DMS79 treated with DMSO at 0.1 percent for 48 hours (cell line): ENCODE measurements at places on chromosomes 5 and 9.

DNA sequence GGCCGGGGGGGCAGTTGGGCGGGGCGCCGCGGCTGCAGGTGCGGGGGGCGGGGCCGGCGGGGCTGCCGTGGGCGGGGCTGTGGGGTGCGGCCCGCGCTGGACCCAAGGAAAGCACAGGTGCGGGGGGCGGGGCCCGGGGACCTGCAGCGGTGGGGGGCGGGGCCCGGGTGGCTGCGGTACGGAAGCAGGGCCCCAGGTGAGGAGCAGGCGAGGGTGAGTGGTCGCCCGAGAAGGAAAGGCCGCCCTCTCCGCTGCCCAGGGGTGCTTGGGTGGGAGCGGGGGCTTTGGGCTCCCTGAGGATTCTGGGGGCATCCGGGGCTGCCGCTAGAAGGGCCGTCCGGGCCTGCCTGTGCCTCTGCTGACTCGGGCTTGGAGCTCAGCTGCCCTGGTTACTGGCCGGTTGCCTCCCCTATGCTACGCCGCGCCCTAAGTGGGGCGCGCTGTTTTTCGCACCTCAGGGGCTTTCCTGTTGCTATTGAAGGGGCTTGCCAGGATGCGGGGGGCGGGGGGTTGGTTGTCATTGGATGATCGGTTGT lies 767 bp downstream of the RALGPS1 start:
- DNase-seq = peak; percentile 67

- peak; percentile 34 for DNase-seq
Measured at GRCh38 chr5:16666130-16666882, 49.5 kb upstream of the RETREG1 start.

DNA sequence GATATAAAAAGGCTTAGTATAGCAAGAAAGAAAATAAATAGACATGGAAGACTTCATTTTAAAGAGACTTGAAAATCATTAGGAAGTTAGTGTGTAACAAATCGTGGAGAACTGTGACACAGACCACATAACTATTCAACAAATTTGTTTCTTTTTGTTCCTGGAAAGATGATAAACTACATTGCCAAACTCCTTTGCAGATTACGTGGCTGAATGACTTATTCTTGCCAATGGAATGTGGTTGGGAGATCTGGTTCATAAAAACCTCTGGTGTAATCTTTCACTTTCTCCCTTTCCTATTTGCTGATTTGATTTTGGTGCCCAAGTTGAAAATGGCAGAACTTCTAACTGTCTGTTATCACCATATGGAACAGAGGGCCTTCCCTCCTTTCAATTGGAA lies 328.9 kb upstream of the MEF2C start:
- no peak for DNase-seq

DNA sequence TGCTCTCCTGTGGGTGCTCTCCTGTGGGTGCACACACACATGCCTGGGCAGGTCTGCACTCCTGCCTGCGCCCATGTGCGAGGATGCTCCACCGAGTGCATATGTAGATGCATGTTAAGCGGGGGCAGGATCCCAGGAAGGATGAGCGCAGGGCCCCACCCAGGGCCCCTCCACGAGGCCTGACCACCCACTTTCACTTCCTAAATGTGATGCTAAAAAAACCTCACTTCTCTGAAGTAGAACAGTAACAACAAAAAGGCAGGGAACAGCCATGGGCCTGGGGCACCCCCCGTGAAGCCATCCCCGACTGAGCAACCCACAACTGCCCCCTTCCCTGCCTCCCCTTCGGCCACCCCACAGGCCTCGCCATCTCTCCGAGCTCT lies 48.2 kb upstream of the SARDH start:
- no peak for DNase-seq

GRCh38 chr9:74859786-74860185 lies 27.9 kb downstream of the TRPM6 start:
- DNase-seq = no peak

- DNase-seq = peak; percentile 60
Measured at GRCh38 chr9:34989946-34990635, 546 bp downstream of the DNAJB5 start.

DNA sequence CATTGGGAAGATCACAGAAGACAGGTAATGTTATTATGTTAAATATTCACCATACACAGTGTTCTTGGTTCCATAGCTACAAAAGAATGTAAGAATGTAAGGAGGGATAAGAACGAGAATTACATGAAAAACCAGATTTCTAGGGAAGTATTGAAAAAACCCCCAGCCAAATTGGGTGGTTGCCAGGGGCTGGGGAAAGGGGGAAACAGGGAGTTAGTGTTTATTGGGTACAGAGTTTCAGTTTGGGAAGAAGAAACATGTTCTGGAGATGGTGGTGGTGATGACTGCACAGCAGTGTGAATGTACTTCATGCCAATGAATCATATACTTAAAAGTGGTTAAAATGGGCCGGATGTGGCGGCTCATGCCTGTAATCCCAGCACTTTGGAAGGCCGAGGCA lies 40.3 kb downstream of the GLRX start:
- DNase-seq = no peak

- DNase-seq = peak; percentile 65
Measured at GRCh38 chr9:113484258-113484730, 20.8 kb downstream of the RGS3 start.

GRCh38 chr9:132645306-132645705 lies 24.5 kb downstream of the DDX31 start:
- no peak for DNase-seq

DNA sequence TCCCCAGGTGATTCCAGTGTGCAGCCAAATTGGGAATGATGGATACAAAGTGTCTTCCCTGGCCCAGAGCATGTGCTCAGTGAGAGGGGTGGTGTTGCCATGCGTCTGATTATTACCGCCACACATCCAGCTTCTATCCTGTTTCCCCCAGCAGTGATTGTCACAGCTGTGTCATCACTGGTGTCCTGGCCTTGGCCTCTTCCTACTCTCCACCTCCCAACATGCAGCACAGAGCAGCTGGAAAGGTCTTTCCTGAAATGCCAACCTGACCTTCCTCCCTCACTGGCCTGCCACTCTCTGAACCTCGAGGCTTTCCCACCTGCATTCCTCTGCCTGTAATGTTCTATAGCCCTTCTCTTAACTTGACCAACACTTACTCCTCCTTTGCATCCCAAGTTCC lies 60.0 kb downstream of the TMOD1 start:
- DNase-seq = no peak

DNA sequence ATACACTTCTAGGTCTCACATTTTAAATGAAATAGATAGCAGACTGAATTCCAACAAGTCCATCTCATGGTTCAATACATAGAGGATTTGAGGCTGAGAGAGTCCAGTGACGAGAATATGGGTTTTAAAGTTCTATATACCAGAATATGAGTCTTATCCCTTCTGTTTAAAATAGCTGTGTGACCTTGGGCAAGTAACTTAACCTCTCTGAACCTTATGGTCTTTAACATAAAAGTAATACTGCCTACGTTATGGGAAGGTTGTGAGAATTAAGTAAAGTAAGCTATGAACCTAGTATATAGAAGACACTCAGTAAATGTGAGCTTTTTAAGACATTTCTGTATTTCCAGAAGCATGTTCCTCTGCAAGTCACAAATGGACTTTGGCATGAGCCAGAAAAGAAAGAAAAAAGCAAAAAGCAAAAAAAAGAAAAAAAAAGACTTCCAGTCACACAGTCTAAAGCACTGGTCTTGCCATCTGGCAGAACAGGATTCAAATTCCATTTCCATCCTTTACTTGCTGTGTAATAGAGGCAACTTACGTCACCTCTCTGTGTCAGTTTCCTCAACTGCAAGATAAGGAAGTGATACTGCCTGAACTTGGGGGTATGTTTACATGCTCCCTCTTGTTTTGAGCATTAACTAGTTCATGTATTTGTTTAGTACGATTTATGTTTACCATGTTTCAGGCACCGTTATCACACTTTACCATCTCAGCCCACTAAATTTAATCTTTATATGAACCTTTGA lies 248.2 kb downstream of the TRIM32 start:
- DNase-seq = no peak

DNA sequence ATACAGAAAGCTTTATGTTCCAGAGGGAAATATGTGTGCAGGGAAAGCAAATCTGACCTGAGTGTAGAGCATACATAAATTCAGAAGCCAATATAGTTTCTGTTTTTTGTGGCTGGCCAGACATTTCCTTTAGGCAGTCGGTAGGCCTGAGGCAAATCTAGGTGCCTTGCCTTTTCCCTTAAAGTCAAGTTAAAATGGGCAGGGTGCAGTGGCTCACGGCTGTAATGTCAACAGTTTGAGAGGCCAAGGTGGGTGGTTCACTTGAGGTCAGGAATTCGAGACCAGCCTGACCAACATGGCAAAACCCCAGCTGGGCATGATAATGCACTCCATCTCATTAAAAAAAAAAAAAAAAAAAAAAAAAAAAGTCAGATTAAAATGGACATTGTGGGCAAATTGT lies 31.2 kb downstream of the PHAX start:
- no peak for DNase-seq

DNA sequence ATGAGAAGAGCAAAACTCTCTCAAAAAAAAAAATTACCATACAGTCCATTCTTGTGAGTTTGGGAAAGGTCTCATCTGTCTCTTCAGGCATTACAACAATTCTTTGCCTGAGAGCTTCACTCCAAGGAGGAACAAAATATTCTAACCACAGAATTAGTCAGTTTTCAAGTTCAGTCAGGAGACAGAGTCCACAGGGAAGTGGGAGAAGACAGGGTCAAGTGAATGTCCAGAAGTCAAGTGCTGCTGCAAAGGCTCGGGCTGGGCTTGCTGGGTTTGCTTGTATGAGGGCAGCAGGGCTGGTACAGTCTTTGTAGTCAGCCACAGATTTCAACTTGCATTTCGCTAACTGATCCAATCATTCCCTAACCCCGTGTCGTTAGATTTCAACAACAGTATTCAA lies 17.6 kb upstream of the HEXB start:
- DNase-seq = no peak

DNA sequence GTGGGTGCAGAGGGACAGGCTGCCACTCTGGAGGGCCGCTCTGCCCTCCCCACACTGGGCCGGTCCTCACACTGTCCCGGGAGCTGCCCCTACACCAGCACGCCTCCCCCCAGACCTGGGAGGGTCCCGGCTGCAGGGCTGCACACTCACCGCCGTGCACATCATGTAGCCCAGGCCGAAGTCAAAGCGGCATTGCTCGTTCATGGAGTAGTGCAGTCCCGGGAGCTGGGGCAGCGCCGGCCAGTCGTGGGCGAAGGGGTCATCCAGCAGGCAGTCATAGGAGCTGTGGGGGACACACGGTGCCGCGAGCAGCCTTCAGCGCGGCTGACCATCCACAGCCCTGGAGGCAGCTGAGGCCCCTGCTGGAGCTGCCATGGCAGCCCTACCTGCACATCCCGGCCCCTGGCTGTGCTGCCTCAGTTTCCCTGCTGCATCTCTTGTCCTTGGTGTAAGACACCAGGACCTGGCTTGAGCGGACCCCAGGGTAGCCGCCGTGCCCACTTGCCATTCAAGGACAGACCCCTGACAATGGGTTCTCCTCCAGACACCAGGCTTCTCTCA lies 93.2 kb downstream of the ZNF354C start:
- DNase-seq = no peak

GRCh38 chr9:14661421-14662059 lies 31.7 kb downstream of the ZDHHC21 start:
- peak; percentile 51 for DNase-seq

DNA sequence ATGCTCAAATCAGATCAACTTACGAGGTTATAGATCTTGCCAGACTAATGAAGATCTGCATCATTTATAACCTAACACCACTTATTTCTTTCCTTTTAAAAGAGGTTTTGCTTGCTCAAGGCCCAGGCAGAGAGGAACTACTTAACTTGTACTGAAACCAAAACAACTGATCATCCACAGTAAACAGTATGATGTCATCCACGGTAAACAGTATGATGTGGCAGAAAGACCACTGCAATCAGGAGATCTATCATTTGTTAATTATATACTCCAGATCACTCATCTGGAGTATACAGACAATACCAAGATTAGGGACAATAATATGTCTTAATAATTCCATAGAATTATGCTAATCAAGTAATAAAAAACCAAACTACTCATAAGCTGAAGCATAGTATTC lies 116.8 kb downstream of the ADAMTS6 start:
- DNase-seq = no peak

GRCh38 chr9:135152614-135153334 lies 65.3 kb downstream of the OLFM1 start:
- DNase-seq = no peak

- DNase-seq = no peak
Measured at GRCh38 chr5:42804717-42805339, 6.9 kb downstream of the SELENOP start.

DNA sequence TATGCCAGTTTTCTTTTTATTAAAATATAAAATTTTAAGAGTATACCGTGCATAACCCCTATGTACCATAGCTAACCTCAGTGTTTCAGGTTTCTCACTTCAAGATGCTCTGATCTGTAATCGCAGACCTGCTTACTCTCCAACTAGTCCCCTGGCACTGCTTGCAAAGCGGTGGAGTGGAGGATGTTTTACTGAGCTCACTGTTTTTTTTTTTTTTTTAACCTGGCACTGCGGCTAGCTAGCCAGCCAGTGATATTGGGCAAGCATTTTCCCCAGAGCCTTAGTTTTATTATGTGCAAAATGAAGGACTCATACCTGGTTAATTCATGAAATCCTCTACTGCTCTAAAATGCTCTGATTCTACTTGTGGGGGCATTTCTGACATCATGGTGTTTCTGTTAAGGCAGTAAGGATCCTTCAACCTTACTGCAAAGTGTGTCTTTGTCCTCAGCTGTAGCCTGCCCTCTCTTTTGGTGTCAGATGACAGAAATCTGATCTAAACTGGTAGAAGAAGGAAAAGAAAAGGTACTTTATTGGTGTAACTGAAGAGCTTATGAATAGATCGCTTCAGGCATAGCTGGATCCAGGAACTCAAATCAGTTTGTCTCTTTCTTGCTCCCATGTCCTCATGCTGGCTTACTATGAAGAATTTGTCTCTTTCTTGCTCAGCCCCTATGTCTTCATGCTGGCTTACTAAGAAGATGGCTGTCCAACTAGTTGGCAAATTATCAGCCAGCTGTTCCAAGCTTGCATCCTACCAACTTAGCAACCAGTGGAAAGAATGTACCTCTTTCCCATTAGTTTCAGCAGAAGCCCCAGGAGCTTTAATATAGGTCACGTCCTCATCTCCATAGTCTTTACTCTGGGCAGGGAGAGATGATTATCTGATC lies 59.8 kb downstream of the DOCK2 start:
- no peak for DNase-seq

GRCh38 chr5:87300744-87301143 lies 33.1 kb downstream of the RASA1 start:
- DNase-seq = no peak

- DNase-seq = peak; percentile 48
Measured at GRCh38 chr9:6702707-6703106, 55.1 kb upstream of the KDM4C start.

DNA sequence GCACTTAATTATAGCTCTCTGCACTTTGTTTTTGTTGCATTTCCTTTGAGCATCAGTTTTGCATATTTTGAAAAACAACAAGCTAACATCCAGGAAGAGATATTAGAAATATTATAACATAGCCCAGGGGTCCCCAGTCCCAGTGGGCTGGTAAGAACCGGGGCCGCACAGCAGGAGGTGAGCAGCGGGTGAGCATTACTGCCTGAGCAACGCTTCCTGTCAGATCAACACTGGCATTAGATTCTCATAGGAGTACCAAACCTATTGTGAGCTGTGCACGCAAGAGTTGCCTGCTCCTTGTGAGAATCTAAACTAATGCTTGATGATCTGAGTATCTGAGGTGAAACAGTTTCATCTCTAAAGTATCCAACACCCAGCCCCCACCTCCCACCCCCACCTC lies 675.9 kb upstream of the ZNF608 start:
- DNase-seq = no peak

GRCh38 chr9:135148386-135148785 lies 60.9 kb downstream of the OLFM1 start:
- DNase-seq = no peak
